Vein endothelial cell (primary cell): ENCODE measurements at places on chromosomes 7 and 10. TPM values are rescaled to one million over a fixed set of nuclear protein-coding genes. Genes with fewer than 3 reads are reported as not detected.

Gene CALCR
- total RNA-seq: not detected in 2 replicates

Gene SCRN1
- 65.0 and 65.4 TPM in 2 replicates for total RNA-seq

Gene RBM17
- total RNA-seq: 50.0 and 58.8 TPM in 2 replicates

Gene ELMO1
- 60.1 and 68.5 TPM in 2 replicates for total RNA-seq

Gene TASOR2
- 74.0 and 76.4 TPM in 2 replicates for total RNA-seq

Gene PON3
- 0.19 and 0.65 TPM in 2 replicates for total RNA-seq

Gene MSMB
- not detected in 2 replicates for total RNA-seq

Gene SPDYE2
- not detected in 2 replicates for total RNA-seq

Gene DNAH11
- 1.3 and 5.3 TPM in 2 replicates for total RNA-seq

Gene HGF
- 2.3 and 5.3 TPM in 2 replicates for total RNA-seq

Gene VSTM2A
- total RNA-seq: not detected in 2 replicates

Gene CC2D2B
- 0.86 and 1.3 TPM in 2 replicates for total RNA-seq

Gene CAPZA2
- total RNA-seq: 252 and 272 TPM in 2 replicates

Gene RBP3
- not detected in 2 replicates for total RNA-seq

Gene MMD2
- total RNA-seq: not detected in 2 replicates

Gene EIF5AL1
- 1.3 TPM in 2 replicates for total RNA-seq

Gene HTR5A
- not detected in 2 replicates for total RNA-seq

Gene CRHR2
- total RNA-seq: not detected in 2 replicates

Gene TMEM72
- not detected in 2 replicates for total RNA-seq

Gene ABCF2
- 76.1 and 90.5 TPM in 2 replicates for total RNA-seq

Gene PON2
- 163 and 169 TPM in 2 replicates for total RNA-seq

Gene WNT8B
- not detected in 2 replicates for total RNA-seq

Gene PNLIPRP1
- total RNA-seq: not detected in 2 replicates

Gene TMEM213
- total RNA-seq: not detected in 2 replicates

Gene ABCB4
- total RNA-seq: not detected in 2 replicates

Gene NOS3
- total RNA-seq: 67.6 and 106 TPM in 2 replicates

Gene AKR1E2
- total RNA-seq: 7.2 and 15.7 TPM in 2 replicates

Gene SYT15
- 0.10 and 0.65 TPM in 2 replicates for total RNA-seq

Gene TMEM225B
- not detected in 2 replicates for total RNA-seq

Gene STOX1
- total RNA-seq: under 0.01 and 0.10 TPM in 2 replicates

Gene SLC18A3
- not detected in 2 replicates for total RNA-seq

Gene ZNF365
- under 0.01 TPM in 1 of 2 replicates, not detected in the other for total RNA-seq

Gene PNLIPRP3
- not detected in 2 replicates for total RNA-seq

Gene STEAP1
- total RNA-seq: 23.2 and 39.6 TPM in 2 replicates

Gene GPER1
- 2.3 and 4.5 TPM in 2 replicates for total RNA-seq

Gene FOXI2
- total RNA-seq: not detected in 2 replicates

Gene TCAF2
- 17.3 and 22.7 TPM in 2 replicates for total RNA-seq

Gene TRPV5
- total RNA-seq: 0.10 TPM in 1 of 2 replicates, not detected in the other

Gene MALRD1
- total RNA-seq: not detected in 2 replicates

Gene FRMPD2
- under 0.01 TPM in 1 of 2 replicates, not detected in the other for total RNA-seq

Gene SH2D4B
- under 0.01 and 0.10 TPM in 2 replicates for total RNA-seq

Gene KAZALD1
- total RNA-seq: 0.33 and 0.57 TPM in 2 replicates

Gene CCDC7
- total RNA-seq: 7.5 and 10.1 TPM in 2 replicates

Gene FKBP6
- not detected in 2 replicates for total RNA-seq

Gene PODXL
- total RNA-seq: 167 and 193 TPM in 2 replicates

Gene PLXNA4
- total RNA-seq: 33.2 and 50.6 TPM in 2 replicates

Gene ARPC1B
- 358 and 500 TPM in 2 replicates for total RNA-seq

Gene WDFY4
- 1.3 and 3.3 TPM in 2 replicates for total RNA-seq

Gene HABP2
- total RNA-seq: under 0.01 TPM in 1 of 2 replicates, not detected in the other

Gene CAV1
- total RNA-seq: 1,540 and 2,359 TPM in 2 replicates

Gene FAM13C
- total RNA-seq: 8.3 and 8.5 TPM in 2 replicates

Gene COBL
- not detected in 2 replicates for total RNA-seq
